Activated CD8-positive, alpha-beta T cell treated with anti-CD3 and anti-CD28 coated beads, Interleukin-2, amount 10 ng/mL, durations not matched to agents 7 days and 5 days (primary cell): ENCODE measurements at places on chromosomes 3 and 15.
A peak's percentile ranks its signal among the peaks of the same experiment; 100 is the strongest.

- no peak for DNase-seq
Observed at GRCh38 chr3:42590989-42591756, 513 bp downstream of the SS18L2 start.

GRCh38 chr15:31330111-31330785 lies 3.6 kb downstream of the KLF13 start:
- DNase-seq: no peak

DNA sequence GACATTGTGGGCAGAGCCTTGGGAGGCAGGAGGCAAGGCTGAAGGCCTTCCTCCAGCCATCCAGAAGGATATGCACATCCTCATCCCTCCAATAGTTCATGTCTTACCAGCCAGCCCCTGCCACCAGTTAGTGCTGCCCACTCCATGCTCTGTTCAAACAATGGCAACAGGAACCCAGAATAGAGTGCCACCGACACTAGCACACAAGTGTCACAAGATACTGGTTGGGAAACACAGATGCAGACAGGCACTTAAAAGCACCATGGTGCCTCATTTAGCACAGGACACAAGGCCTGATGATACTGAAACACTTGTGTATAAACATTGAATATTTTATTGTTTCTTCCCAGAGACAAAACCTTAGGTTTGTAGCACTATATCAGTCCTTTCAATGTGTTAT lies 56.5 kb upstream of the MYO5C start:
- no peak for DNase-seq

DNA sequence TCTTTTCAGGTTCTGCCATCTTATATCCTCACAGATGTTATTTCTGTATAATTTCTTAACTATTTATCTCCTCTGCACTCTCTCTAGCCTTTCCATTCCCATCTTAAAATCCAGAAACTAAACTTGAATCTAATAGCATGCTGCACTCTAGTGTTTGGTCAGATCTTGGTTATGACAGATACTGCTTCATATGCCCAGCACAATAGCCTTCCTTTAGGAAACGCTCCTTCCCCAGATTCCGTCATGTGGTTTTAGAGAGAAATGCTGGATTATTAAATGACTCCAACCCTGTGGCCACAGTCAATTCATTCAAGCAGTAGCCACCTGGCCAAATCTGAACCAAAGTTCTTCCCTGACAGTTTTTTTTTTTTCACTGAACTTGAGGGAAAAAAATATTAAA lies 19.4 kb downstream of the RASGRP1 start:
- peak; percentile 9 for DNase-seq

DNA sequence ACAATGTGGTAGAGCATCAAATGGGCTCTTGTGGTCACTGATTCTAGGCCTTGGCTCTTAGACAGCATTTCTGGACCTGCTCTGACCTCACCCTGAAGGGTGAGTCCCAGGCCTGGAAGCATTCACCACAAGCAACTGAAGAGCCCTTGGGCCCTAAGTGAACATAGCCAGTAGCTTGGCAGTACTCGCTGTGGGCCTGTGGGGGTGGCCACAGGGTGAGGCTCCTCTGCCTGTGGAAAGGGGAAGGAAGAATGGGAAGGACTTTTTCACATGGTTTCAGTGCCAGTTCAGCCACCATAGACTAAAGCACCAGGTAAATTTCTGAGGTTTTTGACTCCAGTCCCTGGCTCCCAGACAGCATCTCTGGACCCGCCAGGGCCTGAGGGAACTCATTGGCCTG lies 5.1 kb upstream of the ZSCAN2 start:
- DNase-seq: no peak

DNA sequence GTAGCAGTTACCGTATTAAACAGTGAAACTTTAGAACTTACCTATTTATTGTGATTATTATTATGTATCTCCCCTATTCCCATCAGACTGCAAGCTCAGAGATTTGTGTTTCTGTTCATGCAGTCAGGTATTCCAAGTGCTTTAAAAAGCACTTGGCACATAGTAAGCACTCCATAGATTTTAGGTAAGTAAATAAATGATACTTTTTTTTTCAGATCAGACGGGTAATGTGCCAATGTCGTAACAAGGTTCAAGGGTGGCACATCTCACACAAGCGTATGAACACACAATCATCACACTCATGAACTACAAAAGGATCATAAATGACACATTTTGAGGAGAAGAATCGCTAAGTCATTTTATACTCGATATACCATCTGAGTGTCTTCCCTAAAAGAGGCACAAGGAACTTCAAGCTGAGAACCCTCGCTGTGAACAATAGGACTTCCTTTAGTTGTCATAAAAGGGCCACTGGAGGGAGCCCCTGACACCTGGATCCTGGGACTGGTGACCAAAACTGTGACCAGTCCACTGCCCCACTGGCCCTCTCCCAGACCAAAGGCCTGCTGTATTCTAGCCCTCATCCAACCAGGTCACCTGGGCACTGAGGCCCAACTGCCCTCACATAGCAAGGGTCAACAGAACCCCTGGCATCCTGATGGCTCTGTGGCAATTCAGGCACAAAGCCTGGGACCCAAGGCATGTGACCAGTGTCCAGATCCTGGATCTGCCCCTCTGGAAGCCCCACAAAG lies 32.1 kb downstream of the KIF9 start:
- no peak for DNase-seq

DNA sequence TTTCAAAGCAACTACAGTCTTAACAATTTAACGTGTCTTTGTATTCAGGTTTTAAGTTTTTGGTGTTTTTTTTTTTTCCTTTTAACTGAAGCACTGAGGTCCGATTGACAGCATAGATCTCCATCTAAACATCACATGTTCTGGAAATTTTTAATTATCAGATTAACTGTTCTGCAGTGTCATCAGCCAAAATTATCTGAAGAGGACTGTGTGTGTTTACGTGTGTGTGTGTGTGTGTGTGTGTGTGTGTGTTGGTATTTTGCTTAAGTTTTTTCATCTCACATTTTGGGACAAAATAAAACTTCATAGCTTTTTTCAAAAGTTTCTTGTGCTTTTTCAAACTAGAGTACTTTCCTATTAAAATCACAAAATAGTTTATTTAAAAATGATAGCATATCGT lies 1.8 kb downstream of the PIK3CA start:
- no peak for DNase-seq

GRCh38 chr3:58661836-58662420 lies 4.6 kb downstream of the FAM3D start:
- no peak for DNase-seq

GRCh38 chr3:25844891-25845290 lies 55.0 kb downstream of the OXSM start:
- DNase-seq: no peak

DNA sequence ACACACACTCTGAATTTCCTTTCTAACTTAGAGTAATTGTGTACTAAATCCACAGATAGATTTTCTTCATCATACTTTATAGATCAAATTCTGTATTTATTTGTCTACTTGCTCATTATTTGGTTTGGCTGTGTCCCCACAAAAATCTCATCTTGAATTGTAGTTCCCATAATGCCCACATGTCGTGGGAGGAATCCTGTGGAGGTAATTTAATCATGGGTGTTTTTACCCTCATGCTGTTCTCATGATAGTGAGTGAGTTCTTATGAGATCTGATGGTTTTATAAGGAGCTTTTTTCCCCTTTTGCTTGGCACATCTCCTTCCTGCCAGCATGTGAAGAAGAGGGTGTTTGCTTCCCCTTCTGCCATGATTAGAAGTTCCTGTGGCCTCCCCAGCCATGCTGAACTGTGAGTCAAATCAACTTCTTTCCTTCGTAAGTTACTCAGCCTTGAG lies 198.3 kb upstream of the TGFBR2 start:
- DNase-seq: no peak

DNA sequence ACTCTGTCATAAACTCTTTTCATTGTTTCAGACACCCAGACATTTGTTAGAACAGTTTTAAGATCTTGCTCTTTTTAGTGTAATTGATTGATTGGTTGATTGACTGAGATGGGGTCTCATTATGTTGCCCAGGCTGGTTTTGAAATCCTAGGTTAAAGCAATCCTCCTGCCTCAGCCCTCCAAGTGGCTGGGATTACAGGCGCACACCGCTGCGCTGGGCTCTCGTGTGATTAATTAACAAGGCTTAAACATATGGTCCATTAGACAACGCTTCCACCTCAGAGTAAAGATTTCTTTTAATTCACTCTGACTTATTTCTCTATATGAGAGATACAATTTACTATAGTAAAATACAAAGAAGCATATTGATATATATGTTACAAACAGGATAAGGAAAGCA lies 114.0 kb upstream of the C2CD4B start:
- no peak for DNase-seq

DNA sequence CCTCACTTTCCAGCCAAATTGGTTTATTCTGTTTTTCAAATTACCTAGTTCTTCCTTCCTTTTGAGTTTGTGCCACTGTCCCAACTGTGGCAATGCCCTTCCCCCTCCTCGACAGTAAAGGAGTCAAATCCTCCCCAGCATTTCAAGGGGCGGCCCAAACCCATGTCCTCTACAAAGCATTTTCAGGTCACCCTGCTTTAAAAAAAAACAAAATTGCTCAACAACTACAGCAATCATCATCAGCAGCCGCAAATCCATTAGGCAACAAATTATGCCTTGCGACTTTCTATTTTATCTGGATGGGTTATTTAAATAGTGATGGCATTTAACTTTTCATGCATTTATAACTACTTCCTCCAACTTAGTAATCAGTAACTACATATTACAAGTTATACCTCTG lies 32.7 kb downstream of the PLD1 start:
- DNase-seq: no peak

DNA sequence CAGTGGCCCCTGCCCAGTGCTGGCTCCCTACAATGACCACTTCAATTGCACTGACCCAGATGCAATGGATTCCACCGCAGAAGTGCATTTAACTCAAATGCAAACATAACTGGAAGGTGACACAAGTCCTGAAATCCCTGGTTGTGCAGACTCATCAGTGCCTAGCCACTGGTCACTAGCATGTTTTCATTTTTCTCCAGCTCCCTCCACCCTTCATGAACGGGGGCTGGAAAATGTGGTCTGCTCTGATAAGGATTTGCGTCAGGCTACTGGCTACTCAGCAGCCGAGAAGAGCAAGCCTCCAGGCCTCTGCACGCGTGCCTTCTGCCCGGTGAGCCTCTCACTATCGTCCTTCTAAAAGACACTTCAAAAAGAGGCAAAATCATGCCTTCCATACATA lies 27.4 kb upstream of the FURIN start:
- DNase-seq: no peak

DNA sequence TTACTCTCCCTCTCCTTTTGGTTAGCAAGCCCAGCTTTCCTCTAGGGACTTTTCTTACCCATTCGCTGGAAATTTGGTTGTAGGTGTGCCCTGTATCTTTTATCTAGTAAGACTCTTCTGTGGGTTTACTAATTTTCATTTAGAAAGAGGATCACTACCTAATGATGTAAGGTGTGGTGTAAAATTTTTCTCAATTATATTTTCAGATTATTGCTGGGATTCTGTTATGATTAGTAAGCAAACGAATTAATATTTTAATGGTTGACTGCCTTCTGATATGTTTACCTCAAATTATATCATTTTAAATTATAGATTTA lies 28.5 kb downstream of the PLCL2 start:
- DNase-seq: no peak

DNA sequence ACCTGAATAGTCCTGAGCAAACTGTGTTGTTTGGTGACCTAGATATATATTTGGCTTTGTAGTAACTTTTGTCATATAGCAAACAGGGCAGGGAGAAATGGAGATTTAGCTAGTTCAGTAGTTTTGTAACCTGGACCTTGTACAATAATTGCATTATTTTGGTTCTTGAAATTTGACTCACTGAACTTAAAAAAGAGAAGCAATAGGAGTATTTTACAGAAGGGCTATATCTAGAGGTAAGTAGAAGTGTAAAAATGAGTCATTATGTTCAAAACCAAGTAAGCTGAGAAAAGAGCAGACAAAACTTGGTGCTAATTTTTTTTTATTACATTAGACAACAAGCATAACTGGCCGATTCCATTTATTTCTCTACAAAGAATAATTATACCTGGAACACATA lies 505.4 kb downstream of the ZIC1 start:
- DNase-seq: no peak

DNA sequence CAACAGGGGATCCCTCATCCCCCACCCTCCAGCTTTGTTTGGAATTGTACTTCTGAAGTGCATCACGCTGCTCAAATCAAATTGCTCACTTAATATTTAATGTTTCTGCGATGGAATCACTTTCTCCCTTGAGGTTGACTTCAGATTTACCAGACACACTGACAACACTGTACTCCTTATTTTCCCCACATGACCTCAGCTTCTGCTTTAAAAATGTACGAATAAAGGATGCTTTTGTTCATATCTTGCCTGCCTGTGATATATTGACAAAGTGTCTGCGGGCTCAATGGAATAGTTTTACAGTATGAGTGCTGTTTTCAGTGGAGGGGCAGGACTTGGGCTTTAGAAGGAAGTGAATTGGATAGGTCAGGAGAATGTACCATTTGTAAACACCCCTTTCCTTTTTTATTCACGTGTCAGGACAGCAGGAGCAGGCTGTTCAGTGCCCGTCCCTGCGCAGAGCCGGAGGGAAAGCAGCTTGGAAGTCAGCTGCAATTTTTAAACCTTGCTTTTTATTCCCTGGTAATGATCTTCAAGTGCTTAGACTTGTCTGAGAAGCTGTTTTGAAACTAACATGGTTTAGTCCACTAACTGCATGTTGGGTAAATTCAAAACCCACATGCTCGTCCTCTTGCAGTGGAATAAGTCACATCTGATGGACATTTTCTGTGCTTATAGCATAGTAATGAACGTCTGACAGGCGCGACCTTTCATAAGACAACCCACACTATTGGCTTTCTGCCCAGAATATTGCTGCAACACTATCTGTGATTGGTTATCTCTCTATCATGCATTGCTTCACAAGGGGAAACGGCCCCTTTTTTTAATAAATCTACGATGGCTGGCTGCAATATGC lies 29.9 kb downstream of the MBNL1 start:
- DNase-seq: peak; percentile 65

- no peak for DNase-seq
Observed at GRCh38 chr15:40843261-40843884, 475 bp upstream of the SPINT1 start.

DNA sequence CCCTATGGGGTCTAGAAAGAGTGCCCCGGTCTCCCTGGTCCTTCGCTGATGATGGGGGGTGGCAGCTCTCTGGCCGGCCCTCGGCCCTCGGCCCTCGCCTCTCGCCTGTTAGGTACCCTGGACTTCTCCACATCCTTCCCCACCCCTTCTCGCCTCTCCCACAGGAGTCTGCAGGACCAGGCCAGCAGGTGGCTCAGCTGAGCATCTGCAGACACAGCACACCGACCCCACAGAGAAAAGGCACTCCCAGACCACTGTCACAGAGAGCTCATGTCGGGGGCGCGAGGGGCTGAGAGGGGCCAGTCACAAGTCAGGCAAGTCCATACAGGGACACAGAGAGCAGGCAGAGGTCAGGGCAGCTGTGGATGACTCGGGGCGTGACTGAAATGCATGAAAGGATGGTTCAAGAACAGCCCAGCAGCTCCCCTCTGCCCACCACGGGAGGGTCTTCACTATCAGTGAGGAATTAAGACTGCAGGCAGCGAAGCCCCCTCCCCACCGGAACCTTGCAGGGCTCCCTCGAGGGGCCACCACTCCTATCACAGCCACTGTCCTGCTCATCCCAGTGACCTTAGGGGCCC lies 181.7 kb upstream of the NSMCE3 start:
- DNase-seq: no peak
